ENCODE measurements at places on chromosomes 3 and 15.

DNA sequence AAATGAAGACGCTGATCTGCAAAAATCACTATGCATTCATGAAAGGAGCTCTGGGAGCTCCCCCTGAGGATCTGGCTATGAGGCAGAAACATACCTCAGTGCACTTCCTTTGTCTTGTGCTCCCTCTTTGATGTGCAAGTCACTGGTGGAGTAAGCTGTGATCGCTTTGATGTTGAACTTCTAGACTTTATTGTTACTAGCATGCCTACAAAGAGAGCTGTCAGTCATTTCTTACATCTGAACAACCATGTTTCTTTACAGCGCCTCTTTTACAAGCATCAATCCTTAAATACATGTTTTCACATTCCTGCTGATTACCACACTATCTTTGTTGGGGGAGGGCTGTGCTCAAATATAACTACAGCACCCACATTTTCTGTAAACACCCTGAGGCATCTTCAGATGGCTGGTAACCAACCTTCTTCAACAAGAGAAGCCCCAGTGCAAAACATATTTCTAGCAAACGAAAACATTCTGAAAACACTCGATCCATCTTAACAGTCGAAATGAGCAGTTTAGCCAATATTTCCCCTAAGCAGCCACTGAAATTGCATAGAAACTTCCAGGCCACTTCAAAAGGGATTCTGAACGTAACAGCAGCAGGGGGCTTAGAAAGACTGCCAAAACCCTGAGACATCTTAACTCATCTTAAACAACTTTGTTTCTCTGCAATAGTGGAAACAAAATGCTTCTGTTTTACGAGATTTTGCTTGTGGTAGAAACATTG is 101.9 kb upstream of the ICE2 start:
- DNase-seq: no peak

DNA sequence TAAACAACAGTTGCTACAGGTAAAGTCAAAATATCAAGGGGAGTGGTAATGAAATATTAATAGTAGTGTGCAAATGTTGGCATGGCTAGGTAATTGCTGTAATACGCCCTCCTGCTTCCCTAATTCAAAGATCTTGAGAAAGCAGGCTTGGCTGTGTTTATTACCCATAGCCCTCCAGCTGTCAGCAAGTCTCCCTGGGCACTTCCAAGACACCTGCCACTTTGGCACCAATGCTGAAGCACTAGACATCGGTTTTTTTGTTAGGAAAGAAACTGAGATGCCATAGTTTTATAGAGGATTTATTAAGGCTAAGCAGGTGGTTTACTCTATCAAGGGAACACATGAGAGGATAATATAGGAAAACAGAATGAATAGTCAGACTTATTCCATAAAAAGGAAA is 64.4 kb downstream of the P2RY1 start:
- no peak for DNase-seq

DNA sequence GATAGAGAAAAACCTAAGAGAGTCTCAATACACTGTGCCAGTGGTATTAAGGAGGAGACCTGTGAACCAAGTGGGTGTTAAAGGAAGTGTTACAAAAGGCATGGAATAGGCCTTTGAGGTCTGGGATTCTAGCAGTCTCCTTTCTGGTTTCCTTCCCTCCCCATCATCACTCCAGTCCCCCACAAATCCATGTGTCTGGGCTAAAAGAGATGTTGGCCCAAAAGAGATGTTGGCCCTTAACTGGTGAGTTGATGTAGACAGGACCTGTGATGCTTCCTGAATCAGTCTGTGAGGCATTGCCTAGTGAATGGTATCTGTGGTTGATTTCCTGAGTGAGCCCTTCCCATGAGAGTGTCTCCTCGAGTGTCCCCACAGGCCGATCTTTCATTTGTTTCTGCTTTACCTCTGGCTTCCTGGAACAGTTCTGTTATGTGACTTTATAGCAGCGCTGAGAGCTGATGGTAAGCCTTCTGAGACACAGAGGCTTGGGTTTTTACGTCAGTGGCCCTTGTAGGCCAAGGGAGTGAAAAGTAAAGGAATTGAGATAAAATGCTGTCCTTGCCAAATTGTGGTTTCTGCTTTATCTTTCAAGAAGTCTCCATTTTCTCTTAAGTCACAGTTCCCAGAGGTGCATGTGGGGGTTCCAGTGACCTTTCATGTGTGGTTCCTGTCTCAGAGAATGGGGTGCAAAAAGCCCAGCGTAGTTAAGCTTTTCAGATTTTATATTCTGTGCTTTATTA is 87.8 kb downstream of the KLHL25 start:
- peak; percentile 13 for DNase-seq

DNA sequence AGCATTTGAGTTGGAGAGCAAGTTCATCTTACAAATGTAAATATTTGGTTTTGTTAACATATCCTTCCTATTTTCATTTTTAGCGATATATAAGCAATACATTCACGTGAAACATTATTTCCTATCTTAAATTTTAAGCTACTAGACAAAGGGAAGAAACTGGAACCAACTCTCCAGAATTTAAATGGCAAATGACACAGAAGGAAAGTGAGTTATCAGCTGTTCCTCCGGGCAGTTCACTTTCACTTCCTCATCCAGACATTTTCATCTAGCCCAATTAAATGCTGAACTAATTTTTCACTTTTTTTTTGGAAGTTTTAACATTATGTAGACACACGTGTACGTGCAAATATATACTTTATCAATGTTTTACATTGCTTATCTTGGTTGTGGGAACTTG is 58.7 kb downstream of the MORC1 start:
- no peak for DNase-seq

DNA sequence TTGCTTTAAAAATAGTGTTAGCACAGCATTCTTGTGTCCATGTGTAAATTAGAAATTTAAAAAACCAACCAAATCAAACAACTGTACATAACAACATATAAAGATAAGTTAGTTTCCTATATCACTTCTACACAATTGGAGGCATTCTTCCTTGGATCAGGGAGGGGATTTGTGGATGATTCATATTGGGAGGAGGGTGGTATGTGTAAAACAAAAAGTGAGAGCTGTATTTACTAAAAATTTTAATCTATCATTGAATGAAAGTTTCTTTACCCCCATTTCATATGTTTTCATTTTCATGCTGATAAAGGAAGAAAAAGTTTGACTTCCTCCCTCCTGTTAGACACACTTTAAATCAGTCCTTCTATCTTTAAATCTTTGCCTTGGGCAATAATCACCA is 325.0 kb downstream of the SATB1 start:
- no peak for DNase-seq

Data from GDM1 (cell line).